ENCODE measurements at places on chromosomes 13 and 19.

DNA sequence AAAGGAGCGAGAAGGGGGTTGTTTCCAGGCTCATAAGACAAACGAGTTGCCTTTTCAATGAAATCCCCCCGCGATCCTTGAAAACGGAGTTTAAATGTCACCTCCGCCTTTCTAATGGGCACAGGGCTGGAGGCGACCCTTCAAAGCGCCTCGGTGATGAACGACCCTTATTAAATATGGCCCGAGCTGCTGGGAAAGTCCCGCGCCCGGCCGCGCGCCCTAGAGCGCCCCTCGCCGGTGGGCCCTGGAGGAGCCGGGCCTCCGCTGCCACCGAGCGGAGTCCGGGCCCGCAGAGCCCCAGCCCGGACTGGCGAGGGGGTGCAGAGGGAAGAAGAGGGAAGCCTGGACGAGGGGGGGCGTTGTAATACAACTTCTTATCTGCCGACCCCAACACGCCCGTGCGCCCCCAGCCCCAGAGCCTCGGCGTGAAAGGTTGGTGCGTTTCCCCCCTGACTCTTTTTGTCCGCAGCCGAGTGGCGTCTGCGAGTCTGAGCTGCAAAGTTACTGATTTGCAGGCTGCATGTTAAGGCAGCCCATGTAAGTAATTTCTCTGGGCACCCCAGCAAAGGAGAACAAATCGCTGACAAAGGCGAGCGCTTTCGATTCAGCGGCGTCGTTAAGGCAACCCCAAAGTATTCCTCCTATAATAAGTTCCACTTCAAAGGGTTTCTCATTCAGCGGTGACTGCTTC lies 11.9 kb downstream of the ZIC5 start:
- peak; percentile 69 for DNase-seq

- no peak for DNase-seq
Measured at GRCh38 chr13:92315265-92315664, 911.3 kb upstream of the GPC6 start.

DNA sequence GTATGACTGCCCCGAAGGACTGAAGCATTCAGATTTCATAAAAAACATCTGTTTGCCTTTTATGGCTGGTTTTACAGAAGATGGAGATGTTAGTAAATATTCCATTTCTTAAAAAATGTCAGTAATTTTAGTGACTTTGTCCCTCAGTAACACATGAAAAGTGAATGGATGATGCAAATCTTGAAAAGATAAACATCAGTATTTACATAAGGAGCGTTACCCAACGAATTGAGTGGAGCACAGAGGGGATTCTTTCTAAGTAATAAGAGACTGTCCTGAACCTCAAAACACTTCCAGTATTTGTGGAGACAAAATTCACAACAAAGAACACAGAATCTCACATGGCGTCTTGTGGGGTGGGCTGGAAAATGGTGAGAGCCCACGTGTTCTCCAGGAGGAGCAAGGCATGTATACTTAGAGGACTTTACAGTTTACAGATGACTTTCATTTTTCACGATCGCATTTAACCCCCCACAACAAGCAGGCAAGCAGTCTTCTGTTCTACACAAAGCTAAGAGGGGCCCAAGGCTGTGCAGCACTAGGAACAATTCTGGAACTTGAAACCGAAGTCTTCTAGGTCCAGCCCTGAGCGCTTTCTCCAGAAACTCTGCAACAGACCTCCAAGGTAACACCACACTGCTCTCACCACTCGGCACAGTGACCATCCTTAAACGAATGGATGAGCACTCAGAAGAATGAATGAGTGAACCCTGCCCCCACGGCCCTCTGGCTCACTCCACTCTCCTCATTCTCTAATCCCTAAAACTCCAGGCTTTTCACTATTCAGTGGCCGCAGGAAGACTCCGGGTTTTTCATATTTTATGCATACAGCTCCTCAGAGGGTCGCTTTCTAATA lies 709.8 kb downstream of the UQCRFS1 start:
- DNase-seq = no peak

- no peak for DNase-seq
Measured at GRCh38 chr19:13094106-13094504, 8.6 kb downstream of the LYL1 start.

DNA sequence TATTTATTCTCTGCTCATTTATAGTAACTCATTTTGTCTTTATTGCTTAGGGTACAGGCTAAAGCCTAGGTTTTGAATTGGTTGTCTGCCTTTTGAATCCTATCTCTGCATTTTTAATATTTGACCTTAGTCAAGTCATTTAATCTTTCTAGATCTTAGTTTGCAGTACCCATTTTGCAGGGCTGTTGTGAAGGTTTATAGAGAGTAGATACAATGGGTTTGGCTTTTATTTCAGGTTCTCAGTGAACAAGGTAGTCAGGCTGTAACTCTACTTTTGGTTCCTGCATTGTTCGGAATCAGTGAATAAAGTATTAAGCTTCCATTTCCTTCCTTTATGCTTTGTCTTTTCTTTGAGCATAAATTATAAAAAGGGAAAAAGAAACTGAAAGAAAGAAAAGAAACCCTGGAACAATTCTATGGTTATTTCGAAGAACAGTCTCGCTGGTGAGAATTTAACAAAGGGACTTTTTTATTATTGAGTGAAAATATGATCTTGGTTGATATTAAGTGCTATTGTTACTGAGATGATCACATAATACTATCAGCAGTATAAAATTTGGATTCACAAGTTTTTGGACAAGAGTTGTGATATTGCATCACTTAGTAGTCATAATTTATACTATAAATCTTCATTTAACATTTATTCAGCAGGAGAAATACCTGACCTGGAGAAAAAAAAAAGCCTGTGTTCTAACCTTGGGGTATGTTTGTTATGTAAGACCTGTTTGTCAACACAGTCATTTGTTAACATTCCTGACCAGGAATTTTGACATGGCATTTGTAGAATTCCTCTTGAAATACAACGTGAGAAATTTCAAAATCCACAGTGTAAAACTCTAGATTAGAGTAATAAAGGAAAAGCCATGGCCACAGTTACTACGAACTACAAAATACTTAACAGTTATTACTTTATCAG lies 91.3 kb downstream of the ZMYM2 start:
- no peak for DNase-seq

DNA sequence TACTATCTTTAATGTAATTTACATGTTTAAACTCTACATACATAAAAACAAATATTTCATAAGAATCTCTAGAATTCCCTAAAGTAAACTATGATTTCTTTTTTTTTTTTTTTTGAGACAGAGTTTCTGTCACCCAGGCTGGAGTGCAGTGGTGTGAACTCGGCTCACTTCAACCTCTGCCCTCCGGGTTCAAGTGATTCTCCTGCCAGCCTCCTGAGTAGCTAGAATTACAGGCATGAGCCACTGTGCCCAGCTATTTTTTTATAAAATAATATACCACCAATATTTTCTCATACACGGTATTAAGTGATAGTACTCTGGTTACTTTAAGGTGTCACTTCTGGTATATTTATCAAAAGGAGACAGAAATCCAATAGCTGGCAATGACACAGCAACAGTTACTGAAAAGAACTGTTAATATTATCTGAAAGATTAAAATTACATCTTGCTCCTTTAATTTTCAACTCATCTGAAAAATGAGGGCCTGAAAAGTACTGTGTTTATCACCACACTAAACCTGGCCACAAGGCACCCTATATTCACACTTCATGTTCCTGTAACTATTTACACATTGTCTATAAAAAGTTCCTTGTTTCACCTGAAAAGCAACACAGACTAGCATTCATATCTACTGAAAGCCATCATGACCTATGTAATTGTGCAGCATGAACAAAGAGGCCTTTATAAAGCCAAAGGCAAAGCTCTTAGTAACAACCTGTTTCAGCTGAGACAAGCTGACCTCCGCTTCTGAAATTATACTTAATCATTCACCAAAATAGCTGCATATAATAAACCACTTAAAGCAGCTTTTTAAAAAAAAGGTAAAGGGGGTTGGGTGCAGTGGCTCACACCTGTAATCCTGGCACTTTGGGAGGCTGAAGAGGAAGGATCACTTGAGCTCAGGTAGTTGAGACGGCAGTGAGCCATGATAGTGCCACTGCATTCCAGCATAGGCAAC lies 106.1 kb downstream of the SLC25A15 start:
- DNase-seq = peak; percentile 9

DNA sequence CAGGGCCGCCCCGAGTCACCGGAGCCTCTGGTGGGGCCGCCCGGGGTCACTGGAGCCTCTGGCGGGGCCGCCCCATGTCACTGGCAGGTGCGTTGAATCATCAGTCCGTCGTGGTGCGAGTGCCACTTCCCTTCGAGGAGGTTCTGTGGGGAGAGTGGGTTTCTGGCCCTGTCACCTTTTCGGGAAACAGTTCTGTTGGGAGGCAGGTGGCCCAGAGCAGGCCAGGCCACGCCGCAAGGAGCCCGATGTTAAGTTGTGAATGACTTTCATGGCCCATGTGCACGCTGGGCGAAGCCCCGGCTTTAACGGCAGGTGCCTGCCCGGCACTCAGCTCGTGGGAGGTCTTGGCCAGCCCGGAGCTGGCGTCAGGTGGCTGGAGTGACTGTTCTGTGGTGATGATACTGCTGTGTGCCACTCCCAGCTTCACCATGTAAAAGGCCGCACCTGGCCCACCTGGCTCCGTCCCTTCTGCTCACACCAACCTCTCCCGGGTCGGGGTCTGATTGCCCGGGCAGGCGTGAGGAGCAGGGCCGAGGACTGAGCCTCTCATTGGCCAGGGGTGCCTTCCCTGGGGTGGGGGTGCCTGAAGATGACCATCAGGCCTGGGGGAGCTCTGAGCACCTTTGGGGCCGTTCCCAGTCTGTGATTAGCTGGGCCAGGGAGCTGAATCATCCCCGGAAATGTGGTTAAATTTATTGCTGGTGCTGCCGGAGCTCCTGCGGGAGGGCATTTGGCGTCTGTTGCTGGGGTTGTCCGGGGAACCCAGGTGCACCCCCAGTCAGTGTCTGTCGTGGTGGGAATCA lies 29.2 kb downstream of the CSNK1G2 start:
- DNase-seq = no peak

DNA sequence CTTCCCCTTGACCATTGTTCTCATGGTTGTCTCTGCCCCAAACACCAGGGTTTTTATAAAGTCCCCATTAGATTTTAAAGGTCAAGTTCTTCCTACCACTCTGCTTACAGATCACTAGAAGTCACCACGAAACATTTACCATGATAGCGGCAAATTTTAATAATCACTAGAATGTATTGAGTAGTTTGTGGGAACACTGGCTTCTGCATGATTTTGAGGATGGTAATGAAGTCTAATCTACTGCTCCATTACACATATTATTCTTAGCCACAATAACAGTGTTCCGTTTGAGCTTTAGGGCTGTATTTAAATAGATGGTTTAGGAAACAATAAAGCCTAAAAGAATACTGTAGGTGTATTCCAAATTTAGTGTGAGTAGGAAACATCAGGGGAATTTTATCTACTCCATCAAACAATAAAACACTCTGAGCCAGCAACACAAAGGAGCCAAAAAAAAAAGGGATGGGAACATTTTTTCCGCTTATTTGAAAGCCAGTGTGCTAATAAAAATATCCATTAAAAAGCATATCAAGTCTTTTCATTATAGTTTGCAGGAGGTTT lies 49.7 kb downstream of the KLF12 start:
- DNase-seq = no peak

DNA sequence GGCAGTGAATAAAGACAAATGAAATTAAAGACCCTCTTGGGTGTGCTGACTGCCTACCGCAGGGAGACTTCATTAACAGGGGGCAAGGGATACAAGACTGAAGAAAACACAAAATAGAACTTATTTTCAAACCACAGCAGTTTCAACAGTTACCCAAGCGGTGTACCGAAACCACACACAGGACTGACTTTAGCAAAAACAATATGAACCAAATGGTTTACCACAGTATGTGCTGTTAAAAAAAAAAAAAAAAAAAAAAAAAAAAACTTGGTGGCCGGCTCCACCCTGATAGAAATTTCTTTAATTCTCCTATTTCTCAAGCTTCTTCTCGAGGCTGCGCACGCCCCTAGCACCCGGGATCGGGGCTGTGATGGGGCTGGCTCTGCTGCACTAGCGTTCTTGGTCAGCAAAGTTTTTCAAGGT lies 42.6 kb downstream of the KLF2 start:
- DNase-seq = no peak

GRCh38 chr13:44819245-44819644 lies 170.0 kb downstream of the NUFIP1 start:
- no peak for DNase-seq

GRCh38 chr13:110390567-110390966 lies 83.5 kb downstream of the COL4A2 start:
- DNase-seq = no peak

GRCh38 chr19:35352448-35353304 lies 5.0 kb downstream of the FFAR1 start:
- DNase-seq = peak; percentile 89

DNA sequence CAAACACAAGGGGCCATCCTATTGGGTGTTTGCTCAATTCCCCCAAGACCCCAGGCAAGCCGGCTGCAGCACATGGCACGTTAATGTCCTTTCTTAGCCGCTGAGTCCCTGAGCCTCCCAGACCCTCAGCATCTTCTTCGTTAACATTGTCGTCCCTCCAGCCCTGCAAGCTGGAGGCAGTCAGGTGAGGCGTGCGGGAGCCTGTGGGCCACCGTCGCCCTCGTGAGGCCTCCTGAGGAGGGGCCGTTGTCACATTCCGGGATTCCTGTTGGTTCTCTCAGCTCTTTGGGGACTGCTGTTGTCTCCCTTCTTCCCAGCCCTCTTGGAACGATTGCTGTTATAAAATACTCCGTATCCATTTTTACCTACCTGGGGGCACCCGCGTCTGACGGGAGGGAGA lies 140.6 kb downstream of the KDM4B start:
- DNase-seq = no peak

- no peak for DNase-seq
Measured at GRCh38 chr13:113029487-113030258, 60.7 kb downstream of the MCF2L start.

DNA sequence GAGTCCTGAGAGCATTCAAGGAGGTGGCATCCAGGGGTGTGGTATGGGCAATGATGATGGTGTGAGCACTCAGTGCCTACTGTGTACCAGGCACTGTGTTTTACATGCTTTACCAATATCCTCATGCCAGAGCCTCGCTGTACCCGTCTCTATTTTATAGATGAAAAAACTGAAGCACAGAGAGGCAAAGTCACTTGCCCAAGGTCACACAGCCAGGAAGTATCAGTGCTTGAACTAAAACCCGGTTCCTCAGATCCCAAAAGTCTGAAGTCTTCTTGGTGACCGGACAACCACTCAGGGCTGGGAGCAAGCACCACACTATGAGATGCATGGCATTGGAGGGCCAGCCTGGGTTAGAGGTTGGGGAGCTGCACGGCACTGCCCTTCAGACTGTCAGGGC lies 84.1 kb downstream of the CHST8 start:
- no peak for DNase-seq

- DNase-seq = no peak
Measured at GRCh38 chr19:45462174-45462573, 5.6 kb upstream of the FOSB start.

DNA sequence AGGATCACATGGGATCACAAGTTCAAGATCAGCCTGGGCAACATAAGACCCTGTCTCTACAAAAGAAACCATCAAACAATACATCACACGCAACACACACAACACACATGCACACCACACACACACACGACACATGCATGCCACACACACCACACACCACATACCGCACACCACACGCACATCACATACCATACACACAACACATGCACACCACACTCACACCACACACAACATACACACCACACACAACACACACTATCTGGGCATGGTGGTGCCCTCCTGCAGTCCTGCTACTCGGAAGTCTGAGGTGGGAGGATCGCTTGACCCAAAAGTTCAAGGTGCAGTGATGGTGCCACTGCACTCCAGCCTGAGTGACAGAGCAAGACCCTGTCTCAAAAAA lies 198.3 kb downstream of the USP12 start:
- DNase-seq = no peak

GRCh38 chr13:111611651-111612050 lies 291.2 kb downstream of the TEX29 start:
- no peak for DNase-seq

Measured in Ammon's horn (tissue), 1 donor.